ENCODE measurements at places on chromosomes 7 and 10.

GRCh38 chr10:11700539-11700938 is 41.6 kb upstream of the ECHDC3 start:
- DNase-seq = no peak

DNA sequence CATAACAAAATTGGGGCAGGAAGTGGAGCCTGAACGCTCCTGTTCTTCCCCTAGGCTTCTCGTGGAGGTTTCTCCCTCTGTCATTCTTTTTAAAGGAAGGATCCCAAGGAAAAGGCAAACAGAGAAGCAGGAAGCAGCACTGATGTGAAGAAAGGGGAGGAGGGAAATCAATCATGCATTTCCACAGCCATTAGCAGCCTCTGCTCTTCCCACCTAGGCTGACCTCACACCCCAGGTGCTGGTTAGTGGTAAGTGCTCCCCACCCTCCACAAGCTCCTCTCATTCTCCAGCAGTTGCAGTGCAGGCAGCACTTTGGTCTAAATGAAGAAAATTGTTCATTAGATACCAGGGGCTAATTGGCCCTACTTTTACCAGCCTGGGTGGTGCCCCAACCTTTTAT is 2.6 kb downstream of the CRHR2 start:
- DNase-seq = peak; percentile 48

- no peak for DNase-seq
These were observed 154.0 kb upstream of the C7orf33 start for GRCh38 chr7:148436571-148436970.

DNA sequence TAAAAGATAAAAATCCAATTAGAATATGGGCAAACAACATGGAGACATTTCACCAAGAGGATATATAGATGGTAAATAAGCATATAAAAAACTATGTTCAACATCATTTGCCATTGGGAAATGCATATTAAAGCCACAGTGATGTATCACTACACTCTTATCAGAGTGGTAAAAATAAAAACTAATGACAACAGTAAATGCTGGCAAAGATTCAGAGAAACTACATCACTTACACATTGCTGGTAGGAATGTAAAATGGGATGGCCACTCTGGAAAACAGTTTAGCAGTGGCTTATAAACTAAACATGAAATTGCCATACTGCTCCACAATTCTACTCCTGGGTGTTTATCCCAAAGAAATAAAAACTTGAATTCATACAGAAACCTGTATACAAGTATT is 59.2 kb downstream of the CROT start:
- no peak for DNase-seq

- DNase-seq = no peak
These were observed 29.5 kb downstream of the ZNF775 start for GRCh38 chr7:150408393-150409299.

GRCh38 chr7:48887500-48887899 is 36.8 kb upstream of the CDC14C start:
- DNase-seq = peak; percentile 25

DNA sequence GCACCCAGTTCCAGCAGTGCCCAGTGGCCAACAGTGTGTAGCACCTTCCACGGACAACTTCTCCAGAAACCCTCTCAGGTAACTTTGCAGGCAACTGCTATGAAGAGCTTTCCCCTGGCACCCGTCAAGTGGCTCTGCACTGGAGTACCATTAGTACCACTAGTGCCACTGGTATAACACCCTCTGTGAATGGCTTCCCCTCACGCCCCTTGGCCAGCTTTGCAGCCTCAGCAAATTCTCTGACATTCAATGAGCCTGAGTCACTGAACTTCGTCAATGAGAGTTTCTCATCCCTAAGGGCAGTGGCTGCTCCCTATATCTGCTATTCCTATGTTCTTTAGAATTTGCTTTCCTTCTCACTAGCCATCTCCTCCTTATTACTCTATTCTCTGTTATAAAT is 7.6 kb upstream of the HERPUD2 start:
- DNase-seq = no peak

DNA sequence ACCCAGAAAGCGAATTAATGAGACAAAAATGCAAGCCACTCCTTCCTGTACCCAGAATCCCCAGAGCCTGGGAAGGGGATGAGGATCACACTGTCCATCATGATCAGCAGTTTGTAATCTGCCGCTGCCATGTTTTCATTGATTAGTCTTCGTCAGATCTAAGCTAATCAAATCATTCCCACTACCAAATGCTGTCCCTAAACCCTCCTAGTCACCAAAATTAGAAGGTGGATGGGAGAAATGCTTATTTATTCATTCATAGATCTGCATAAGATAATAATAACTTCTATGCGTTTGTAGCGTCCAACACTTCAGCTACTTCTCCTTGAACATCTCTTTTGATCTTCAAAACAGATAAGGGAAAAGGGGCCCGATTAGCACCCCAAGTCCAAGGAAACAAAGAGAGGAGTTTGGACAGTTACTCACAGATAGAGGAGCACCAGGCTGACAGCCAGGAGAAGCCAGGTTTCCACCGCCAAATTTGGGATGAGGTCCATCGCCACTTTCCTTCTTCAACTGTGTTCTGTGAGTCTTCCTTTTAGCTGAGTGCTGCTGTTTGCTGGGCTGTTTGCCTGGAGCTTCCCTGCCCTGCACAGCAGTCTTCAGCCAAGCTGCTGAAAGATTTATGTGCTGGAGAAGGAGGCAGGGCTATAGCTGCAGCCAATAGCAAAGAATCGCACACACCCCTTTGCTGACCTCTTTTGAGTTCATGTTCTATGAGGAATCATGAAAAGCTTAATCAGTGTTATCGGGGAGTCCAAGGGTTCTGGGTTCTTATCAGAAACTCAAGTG is at the start of gene CYP3A5:
CYP3A5 (minus strand) TSS at position 597 of the 792 bp plus-strand sequence; CDS start at position 497, 100 bp downstream.
- peak; percentile 81 for DNase-seq

- DNase-seq = no peak
These were observed 869 bp downstream of the PSAP start for GRCh38 chr10:71850021-71850742.

- DNase-seq = peak; percentile 25
These were observed 71.5 kb upstream of the FAM13C start for GRCh38 chr10:59433720-59434428.

DNA sequence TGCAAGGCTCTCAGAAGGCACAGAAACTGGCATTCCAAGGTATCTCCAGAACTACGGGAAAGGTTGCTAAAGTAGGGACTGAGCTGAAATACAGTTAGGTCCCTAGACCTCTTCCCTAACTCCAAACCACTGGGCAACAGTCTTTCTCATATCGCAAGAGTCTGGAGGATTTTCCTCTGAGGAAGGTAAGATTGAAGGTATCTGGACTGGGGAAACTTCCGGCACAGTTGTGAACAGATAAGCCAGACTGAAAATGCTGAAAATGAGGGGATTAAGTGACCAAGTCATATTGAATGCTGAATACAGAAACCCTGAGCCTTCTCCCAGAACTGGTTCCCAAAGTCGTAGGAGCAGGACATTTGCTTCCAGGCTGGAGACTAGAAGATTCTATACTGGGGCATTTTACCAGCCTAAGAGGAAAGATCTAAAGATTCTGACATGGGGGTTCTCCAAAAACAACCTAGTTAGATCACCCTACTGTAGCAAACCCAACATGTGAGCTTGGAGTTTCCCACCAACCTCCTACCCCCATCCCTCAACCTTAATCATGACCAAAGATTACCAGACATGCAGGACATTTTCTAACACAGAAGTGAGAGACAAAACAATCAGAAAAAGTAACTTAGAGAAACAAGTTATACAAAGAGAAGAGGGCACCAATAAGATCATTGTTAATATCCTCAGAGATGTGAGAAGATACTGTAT is 2.8 kb upstream of the PRRT4 start:
- no peak for DNase-seq

DNA sequence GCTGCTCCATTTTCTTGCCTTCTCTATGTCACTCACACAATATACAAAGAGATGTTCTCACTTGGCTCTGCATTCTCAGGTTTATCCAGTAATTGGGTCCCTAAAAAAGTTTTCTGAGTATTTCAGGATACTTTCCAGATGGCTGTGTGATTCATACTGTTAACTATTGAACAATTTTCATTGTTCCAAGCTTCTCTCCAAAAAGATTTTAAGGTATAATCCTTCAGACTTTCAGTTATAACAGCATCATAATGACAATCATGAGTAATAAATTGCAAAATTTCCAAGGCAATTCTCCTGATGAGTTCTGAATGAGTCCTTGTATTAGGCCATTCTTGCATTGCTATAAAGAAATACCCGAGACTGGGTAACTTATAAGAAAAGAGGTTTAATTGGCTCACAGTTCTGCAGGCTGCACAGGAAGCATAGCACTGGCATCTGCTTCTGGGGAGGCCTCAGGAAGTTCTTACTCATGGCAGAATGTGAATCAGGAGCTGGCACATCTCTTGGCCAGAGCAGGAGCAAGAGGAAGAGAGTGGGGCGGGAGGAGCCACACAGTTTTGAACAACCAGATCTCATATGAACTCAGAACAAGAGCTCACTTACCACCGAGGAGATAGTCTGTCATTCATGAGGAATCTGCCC is 148.1 kb downstream of the SLC16A9 start:
- no peak for DNase-seq

GRCh38 chr10:11144626-11145494 is 127.2 kb downstream of the CELF2 start:
- DNase-seq = no peak

DNA sequence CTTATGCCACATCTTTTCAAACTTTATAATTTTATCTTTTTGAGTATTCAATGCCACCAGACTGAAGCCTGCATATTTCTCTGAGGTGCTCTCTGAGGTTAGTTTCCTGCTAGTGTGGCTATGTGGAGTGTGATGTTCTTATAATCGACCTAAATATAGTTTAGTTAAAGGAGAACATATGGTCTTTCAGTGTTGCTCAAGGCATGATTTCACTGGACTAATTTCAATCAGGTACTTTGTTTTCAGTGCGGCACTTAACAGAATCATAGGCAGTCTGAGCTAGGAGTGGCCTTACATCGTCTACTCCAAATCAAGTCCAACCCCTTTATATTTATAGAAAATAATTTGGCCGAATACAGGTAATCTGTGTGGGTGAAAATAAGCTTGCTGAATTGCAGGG is 134.2 kb downstream of the NXPH1 start:
- DNase-seq = no peak

- no peak for DNase-seq
These were observed 123.9 kb upstream of the TCF7L2 start for GRCh38 chr10:112826018-112826697.

GRCh38 chr10:3192856-3193635 is 20.5 kb upstream of the PITRM1 start:
- DNase-seq = peak; percentile 69

GRCh38 chr7:25069900-25070443 is 55.1 kb downstream of the CYCS start:
- peak; percentile 86 for DNase-seq

DNA sequence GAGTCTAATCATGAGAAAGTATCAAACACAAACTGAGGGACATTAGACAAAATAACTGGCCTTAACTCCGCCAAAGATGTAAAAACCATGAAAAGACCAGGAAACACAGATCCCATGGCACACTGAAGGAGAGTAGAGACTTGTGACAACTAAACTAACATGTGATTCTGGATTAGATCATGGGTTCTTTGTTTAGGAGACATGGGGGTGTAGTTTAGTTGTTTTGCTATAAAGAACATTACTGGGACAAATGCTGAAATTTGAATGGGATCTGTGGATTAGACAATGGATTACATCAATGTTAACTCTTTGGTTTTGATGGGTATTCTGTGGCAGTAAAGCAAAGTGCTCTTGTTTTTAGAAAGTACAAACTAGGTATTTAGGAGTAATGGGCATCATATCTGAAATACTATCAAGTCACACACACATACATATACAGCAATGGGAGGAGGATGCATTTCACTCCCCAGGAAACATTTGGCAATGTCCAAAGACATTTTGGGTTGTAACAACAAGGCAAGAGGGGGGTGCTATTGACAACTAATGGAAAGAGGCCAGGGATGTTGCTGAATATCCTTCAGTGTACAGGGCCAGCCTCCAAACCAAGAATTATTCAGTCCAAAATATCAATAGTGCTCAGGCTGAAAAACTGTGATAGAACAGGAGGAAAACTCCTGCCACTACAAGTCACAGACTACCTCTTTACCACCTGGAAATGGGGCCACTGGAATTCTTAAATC is 32.4 kb downstream of the WAPL start:
- no peak for DNase-seq

DNA sequence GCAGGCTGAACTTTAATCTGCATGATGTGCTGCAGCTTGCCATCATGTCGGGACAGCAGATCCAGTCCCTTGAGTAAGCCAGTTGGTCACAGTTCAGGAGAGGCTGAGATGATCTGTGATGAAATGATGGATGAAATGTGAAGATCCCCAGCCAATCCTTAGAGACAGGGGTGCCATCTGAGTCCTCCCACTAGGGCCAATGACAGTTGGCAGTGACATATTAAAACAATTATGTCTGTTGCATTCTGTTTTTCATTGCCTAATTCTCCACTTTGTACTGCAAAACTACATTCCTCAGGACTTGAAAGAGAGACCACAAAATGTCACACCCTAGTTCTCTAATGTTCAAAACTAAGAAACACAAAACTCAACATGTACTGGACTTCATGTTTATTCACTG is 66.3 kb upstream of the CAV2 start:
- DNase-seq = no peak

GRCh38 chr10:97336942-97337831 is 2.7 kb upstream of the FRAT2 start:
- DNase-seq = no peak

DNA sequence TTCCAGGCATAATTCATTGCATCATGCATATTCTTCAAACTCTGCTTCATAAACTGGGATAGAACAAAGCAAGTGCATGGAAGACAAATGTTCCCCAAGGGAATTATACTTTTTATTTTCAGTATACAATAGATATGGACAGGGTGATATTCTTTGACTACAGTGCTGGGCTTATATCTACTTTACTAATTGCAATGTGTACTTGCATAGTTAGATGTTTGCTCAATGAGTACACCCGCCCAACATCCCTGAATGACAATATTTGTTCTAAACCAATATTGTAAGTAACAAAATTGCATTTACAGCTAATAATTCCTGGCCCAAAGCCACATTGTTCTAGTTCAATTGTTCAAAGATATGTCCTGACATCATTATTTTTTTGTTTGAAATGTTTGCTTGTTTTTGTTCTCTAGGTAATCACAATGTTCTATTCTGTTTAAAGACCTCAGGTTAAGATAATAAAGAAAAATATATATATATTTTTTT is 171.4 kb downstream of the PTN start:
- no peak for DNase-seq

DNA sequence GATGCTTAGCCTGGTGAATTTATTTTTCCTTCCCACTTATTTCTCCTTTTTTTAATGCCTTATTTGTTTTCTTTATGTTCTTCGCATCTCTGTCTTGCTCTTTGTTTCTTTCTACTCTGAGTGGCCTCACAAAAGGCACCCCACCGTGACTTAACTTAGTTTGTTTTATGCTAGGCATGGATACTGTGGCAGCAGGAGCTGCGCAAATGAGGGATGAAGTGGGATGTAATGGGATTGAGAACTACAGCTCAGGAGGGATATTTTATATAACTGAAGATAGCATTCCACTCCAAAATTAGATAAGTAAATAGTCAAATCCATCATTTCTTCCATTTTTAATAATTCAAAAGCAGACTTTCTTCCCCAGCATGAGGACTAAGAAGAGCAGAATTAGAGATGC is 1.7 kb upstream of the CACNA2D1 start:
- no peak for DNase-seq

Measured in Caki2 (cell line).